ENCODE measurements at places on chromosomes 4 and X.

DNA sequence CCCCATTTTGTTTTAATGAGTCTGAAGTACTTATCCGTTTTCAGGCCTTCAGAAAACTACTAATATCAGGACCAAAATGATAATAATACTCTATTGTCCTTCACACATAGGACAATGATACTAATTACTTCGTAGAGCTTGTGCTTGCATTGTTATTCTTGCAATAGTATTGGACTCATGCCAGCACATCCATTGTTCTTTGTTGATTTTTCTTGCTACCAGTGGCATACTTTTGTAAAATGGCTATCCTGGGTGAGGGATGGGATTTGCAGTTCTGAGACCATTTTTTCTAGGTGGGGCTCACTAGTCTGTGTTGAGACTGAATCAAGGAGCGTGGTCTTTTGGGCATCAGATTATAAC is 195.3 kb downstream of the MAML3 start:
- DNase-seq, result no peak
- H3K27ac ChIP-seq, result no peak overlapping the region
- H3K27me3 ChIP-seq, result no peaks in the 10 kb centered on the region
- no peaks in the 10 kb centered on the region for H3K36me3 ChIP-seq
- no peak overlapping the region for H3K4me3 ChIP-seq

- no peaks in the 10 kb centered on the region for H3K27me3 ChIP-seq
- no peak for DNase-seq
- H3K36me3 ChIP-seq, result no peaks in the 10 kb centered on the region
Measured at GRCh38 chr4:165519591-165519990, 140.8 kb downstream of the CPE start.

- H3K4me3 ChIP-seq, result no peak overlapping the region
- no peaks in the 10 kb centered on the region for H3K36me3 ChIP-seq
- no peaks in the 10 kb centered on the region for H3K27me3 ChIP-seq
- no peak for DNase-seq
Measured at GRCh38 chrX:140509468-140510305, 4.8 kb upstream of the SOX3 start.

DNA sequence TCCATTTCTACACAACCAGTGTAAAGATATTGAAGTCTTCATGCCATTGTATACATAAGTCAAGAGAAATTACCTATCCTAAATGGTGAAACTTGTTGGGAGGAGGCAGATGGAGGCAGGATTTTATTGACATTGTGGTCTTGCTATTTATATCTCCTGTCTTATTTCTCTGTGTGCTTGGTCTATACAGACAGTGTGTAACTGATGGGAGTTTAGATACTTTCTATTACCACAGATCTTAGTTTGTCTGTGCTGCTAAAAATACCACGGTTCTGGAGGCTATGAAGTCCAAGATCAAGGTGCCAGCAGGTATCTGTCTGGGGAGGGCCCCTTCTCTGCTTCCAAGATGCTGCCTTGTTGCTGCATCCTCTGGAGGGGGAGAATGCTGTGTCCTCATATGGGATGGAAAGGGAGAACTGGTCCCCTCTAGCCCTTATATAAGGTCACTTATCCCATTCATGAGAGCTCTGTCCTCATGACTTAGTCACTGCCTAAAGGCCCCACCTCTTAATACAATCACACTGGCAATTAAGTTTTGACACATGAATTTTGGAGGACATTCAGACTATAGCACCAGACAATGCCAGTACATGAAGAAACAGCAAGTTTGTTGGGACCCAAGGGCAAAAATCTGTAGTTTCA is 62.4 kb downstream of the SYNPO2 start:
- H3K4me1 ChIP-seq, result no peaks in the 10 kb centered on the region
- H3K27me3 ChIP-seq, result no peaks in the 10 kb centered on the region
- no peaks in the 10 kb centered on the region for H3K36me3 ChIP-seq
- DNase-seq, result no peak

GRCh38 chrX:5042563-5042962 is 1186.1 kb downstream of the NLGN4X start:
- H3K4me3 ChIP-seq, result no peak overlapping the region
- no peak overlapping the region for H3K27ac ChIP-seq
- H3K4me1 ChIP-seq, result no peaks in the 10 kb centered on the region
- no peak for DNase-seq
- no peaks in the 10 kb centered on the region for H3K36me3 ChIP-seq

All from K562 (cell line).